Activated T-cell treated with anti-CD3 and anti-CD28 coated beads for 1 hour (primary cell): ENCODE measurements at places on chromosomes 1 and 21.

- DNase-seq: no peak
These were observed 1280.9 kb downstream of the KCNT2 start for GRCh38 chr1:195327361-195327760.

DNA sequence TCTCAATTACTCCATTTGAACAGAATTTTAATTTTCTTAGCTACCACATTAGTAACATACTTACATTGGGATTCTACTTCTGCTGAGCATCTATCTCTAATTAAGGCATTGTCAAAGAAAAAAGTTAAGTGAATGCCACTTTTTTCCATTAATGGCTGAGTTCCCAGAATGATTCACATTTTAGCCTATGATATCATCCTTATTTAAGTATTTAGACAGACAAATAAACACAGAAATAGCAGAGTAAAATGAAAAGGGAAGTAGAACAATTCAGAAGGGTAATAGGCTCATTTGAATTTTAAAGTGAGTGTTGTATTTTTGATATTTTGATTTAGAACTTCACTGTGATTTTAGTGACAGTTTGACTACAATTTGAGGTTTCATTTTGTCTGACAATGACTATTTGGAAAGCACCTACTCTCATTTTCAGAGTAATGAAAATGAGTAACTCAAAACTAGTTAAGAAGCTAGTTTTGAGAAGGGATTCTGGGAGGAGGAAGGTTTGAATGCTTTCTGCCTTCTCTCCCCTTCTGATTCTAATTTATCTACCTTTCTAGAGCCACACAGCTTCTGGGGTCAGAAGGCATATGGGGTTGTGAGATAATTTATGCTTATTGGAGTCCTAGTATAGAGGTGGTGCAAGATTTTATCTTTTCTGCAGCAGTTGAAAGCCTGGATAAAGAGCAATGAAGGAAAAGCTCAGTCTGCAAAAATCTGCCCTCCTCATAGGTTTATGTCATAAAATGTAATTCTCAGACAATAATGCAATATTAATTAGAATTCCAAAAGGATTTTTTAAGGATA is 15.5 kb downstream of the LYPLAL1 start:
- DNase-seq: no peak

- no peak for DNase-seq
These were observed 332.2 kb downstream of the CHRM3 start for GRCh38 chr1:239718571-239718970.

DNA sequence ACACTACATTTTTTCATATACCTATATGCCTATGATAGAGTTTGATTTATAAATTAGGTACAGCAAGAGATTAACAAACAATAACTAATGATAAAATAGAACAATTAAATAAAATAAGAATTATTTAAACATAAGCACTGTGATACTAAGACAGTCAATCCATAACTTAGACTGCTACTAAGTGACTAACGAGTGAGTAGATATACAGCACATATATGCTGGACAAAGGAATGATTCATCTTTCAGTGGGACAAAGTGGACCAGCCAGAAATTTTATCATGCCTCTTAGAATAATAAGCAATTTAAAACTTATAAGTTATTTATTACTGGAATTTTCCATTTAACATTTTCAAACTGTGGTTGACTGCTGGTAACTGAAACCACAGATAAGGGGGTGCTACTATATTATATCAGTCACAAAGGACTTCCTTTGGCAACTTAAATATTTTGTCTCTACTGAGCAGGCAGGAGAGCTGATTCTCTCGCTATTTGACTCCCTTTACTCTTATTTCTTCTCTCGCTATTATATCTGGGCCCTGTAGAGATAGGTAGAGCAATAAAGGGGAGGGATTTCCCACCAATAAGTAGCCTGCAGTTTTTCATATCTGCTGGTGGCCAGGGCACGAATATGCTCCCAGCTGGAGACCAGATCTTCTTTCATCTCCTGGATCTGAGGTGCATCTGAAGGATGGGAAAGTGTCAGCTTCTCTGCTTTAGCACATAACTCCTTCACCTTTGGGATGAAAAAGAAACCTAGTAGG is 10.8 kb downstream of the SPTA1 start:
- no peak for DNase-seq

DNA sequence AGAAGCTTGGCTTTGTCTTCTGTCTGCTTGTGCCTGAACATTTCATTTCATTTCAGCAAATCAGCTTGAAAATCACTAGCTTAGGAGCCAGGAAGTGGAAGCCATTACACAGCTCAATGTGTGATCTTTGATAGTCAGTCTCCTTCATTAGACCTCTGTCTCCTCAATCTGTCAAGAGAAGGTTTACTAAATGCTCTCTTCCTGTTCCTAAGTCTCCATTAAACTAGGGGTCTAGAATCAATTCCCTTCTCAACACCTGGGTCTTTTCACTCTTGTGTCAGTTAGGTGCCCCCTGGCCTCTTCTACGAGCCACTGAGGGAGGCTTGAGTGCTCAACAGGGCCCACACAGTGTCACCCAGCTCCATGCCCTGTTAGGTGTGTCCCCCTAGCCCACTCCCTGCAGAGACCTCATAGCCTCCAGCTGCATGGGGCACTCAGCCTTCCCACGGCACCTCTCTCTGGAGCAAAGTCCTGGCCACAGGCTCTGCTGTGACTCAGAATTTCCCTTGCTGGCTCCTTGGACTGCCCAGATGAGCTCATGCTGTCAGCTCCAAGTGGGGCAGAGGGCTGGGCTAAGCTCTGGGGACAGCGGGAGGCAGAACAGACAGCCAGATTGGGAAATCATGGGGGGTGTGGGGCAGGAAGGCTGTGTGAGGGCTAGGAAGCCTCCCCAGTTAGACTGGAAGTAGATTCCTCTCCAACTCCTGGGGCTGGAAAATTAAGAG is 115.7 kb upstream of the IPO9 start:
- DNase-seq: no peak

DNA sequence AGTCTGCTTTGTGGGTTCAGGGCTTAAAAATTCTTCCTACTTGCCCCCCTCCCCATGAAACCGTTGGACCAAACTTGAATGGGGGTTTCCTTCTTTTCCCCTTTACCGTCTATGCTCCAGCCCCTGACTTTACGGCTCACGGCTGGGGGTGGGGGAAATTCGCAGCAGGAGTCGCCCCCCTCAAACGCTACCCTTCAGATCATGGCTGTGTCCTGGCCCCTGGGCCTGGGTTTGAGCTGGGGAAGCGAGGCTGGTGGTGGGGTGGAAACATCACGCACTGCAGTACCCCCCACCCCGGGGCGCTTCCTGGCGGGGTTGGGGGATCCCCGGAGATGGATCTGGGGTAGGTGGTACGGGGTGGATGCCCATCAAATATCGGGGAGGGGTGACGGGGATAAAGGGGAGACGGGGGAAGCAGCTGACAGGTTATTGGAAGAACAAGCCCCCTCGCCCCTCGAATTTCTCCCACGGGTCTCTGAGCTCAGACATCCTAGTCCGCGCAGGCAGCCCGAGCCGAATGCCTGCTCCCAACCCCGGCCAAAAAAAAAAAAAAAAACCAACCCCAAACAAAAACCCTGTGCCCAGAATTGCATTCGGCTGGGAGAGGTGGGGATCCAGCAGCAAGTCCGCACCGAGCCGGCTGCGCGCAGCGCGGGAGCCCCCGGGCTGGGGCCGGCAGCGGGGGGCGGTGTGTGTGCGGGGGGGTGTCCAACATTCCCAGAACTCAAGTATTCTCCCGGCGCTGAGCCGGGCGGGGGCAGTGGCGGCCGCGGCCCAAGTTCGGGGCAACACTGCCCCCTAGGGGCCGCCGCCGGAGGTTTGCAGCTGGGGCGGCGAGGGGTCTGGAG is 59.0 kb upstream of the ACOT11 start:
- DNase-seq: peak; percentile 68

GRCh38 chr1:207156095-207156494 is 52.1 kb downstream of the C4BPA start:
- DNase-seq: no peak

GRCh38 chr1:167713330-167714081 is 8.3 kb upstream of the MPZL1 start:
- DNase-seq: no peak

GRCh38 chr1:17094664-17095063 is 24.6 kb downstream of the PADI2 start:
- DNase-seq: no peak

GRCh38 chr1:226887006-226887405 is 16.6 kb downstream of the PSEN2 start:
- no peak for DNase-seq

DNA sequence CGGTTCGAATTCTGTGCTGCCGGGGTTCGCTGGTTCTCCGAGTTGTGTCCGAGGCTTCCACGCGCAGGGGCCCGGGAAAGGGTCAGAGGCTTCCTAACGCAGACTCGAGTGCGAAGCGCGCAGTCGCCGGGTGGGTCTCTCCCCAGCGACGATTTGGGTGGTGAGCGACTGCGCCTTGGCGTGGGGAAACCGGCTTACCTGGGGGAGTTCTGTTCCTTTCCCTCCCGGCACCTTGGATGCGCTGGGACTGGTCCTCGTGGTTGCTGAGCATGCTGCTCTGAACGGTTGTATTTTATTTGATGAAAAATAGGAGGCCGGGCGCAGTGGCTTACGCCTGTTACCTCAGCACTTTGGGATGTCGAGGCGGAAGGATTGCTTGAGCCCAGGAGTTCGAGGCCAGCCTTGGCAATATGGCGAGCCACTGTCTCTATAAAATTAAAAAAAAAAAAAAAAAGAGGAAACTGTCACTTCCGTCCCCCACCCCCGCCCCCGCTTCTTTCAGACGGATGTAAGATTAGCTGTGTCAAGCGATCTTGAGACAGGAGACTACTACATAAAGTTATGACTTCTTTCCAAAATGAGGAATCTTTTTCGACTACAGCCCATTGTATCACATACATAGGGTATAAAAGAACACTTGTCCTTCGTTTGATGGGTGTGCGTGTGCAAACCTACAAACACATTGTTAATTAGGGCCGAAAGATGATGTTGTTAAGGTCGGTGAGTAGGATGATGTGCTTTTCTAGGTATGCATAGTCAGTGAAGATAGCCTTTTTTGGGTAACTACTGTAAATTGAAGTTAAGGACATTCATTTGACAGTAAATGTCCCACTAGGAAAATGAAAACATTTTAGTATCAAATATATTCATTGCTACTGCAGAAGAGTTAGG is at the start of gene CCDC18:
CCDC18 (plus strand) TSS at position 2 of the 891 bp plus-strand sequence. CDS start 2,638 bp downstream, outside the sequence.
- DNase-seq: peak; percentile 42

- no peak for DNase-seq
These were observed 21.2 kb upstream of the SYCP1 start for GRCh38 chr1:114833421-114833820.
